ENCODE measurements at places on chromosomes 2 and 18. TPM values are rescaled to one million over a fixed set of nuclear protein-coding genes. Genes with fewer than 3 reads are reported as not detected.

Gene SPP2
- total RNA-seq = 0.73 TPM

Gene MYL1
- not detected for total RNA-seq

DNA sequence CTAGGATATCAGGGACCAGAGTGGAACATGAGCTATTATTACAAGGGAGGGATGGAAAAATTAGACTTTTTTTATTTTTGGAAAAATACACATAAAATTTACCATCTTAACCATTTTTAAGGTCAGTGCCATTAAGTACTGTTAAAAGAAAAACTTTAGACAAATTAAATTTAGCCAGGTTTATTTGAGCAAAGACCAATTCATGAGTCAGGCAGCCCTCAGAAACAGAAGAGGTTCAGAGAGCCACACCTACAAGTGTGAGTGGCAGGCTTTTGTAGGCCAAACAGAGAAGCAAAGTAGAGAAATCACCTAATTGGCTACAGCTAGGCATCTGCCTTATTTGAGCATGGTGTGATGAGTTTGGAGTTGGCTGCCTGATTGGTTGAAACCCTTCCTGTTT is 301.3 kb upstream of the RAB12 start:
- H3K36me3 ChIP-seq = no peaks in the 10 kb centered on the region
- H3K27me3 ChIP-seq = no peaks in the 10 kb centered on the region
- no peak overlapping the region for H3K4me3 ChIP-seq
- no peak overlapping the region for H3K27ac ChIP-seq
- DNase-seq = no peak

GRCh38 chr2:233480490-233481202 is 85.9 kb downstream of the USP40 start:
- no peak overlapping the region for H3K4me3 ChIP-seq
- peaks cover 24% of the 10 kb centered on the region for H3K4me1 ChIP-seq
- DNase-seq = peak; percentile 51
- H3K36me3 ChIP-seq = peaks cover 43% of the 10 kb centered on the region

DNA sequence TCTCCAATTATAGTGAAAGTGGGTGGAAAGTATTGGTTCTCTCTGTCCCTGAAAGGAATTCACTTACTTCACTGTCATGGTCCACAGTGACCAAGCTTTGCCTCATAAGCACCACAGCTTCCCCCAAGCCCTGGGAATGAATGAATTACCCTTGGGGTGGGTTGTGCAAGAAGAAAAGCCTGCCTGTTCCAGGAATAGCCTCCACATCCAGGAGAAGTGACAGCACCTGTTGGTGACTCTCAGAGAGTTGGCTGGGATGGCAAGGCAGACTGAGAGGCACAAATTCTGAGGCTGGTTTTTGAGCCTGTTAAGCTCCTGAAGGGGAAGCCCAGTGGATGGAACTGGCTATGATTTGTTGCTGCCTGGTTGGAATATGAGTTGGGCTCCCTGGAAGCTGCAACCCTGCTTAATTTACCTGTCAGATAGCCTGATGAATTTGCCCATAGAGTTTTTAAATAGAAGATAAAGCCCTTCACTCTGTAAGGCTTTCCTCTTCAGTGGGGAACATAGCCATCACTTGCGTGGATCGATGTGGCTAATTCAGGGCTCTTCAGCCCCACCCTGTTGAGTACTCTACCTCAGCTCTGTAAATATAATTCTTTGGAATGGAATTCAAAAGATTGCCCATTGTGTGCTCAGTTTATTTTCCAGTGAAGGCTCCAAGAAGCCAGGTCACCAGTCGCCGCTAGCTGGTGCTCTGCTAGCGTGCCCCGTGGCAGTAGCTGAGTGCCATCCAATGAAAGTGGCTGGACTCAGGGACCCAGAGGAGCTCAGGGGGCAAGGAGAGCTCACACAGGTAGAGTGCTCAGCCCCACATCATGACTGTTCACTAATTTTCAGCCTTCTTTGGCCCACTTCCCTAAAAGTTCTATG is 479.3 kb downstream of the IRS1 start:
- no peaks in the 10 kb centered on the region for H3K27me3 ChIP-seq
- H3K4me1 ChIP-seq = no peaks in the 10 kb centered on the region
- peak; percentile 63 for DNase-seq
- H3K4me3 ChIP-seq = no peak overlapping the region
- H3K36me3 ChIP-seq = no peaks in the 10 kb centered on the region

DNA sequence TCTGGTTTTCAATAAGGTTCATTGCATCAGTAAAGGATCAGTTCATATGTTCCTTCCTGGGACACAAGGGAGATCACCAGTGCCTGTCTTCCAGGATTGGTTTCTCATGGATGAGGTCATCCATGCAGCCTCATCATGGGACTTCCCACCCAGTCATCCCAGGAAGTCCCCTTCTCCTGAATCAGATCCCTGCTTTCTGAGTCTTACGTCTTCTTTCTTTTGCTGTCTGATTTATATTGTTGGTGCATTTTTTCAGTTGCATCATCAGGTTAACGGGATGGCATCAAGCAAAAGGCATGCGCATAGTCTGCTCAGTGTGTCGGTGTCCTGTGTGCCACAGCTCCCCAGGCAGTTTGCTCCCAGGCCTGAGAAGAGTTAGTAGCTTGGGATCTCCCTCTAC is 105.9 kb downstream of the SOX11 start:
- H3K27me3 ChIP-seq = no peaks in the 10 kb centered on the region
- H3K27ac ChIP-seq = no peak overlapping the region
- no peaks in the 10 kb centered on the region for H3K4me1 ChIP-seq
- DNase-seq = no peak

- H3K36me3 ChIP-seq = no peaks in the 10 kb centered on the region
- no peaks in the 10 kb centered on the region for H3K27me3 ChIP-seq
- H3K27ac ChIP-seq = no peak overlapping the region
- DNase-seq = no peak
Measured at GRCh38 chr2:228720895-228721294, 539.4 kb upstream of the SPHKAP start.
